ENCODE measurements at places on chromosomes 4 and X. TPM values are rescaled to one million over a fixed set of nuclear protein-coding genes. Genes with fewer than 3 reads are reported as not detected.

DNA sequence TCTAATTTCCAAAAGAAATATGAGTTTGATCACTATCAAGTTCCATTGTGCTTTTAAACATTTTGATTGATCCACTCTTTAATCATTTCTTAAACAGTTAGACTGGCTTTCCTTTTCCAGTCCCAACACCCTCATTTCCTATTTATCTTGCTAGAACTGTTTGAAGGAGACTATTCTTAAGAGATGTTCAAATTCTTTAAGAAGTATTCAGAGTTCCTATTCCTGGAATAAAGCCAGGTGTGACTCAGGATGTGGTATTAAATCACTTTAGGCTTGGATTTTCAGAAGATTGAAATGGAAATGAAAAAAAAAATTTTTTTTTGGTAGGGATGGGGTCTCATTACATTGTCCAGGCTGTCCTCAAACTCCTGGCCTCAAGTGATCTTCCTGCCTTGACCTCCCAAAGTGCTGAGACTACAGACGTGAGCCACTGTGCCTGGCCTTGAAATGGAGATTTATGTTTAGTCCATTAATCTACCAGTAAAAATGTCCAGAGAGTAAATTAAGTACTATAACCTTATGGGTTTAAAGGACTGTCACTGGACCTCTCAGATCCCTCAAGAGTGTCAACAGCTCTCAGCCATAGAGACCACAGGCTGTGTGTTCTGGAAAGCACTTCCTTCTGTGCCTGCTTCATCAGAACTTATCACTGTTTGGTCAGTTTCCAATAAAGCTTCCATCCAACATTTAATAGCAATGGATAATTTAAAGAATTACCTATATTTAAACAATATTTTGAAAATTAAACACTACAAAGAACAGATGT is 90.7 kb downstream of the CDS1 start:
- no peak for DNase-seq
- no peaks in the 10 kb centered on the region for H3K4me1 ChIP-seq
- H3K27ac ChIP-seq: no peak overlapping the region
- H3K36me3 ChIP-seq: no peaks in the 10 kb centered on the region
- no peaks in the 10 kb centered on the region for H3K27me3 ChIP-seq
- no peak overlapping the region for H3K4me3 ChIP-seq

GRCh38 chr4:7772711-7773385 is 166.8 kb downstream of the AFAP1 start:
- peaks cover 2% of the 10 kb centered on the region for H3K36me3 ChIP-seq
- no peak overlapping the region for H3K27ac ChIP-seq
- no peak for DNase-seq
- H3K4me1 ChIP-seq: peaks cover 23% of the 10 kb centered on the region
- no peaks in the 10 kb centered on the region for H3K27me3 ChIP-seq
- H3K4me3 ChIP-seq: no peak overlapping the region

PPP1R2C gene
- not detected for total RNA-seq

GLRA3 gene
- not detected for total RNA-seq

DNA sequence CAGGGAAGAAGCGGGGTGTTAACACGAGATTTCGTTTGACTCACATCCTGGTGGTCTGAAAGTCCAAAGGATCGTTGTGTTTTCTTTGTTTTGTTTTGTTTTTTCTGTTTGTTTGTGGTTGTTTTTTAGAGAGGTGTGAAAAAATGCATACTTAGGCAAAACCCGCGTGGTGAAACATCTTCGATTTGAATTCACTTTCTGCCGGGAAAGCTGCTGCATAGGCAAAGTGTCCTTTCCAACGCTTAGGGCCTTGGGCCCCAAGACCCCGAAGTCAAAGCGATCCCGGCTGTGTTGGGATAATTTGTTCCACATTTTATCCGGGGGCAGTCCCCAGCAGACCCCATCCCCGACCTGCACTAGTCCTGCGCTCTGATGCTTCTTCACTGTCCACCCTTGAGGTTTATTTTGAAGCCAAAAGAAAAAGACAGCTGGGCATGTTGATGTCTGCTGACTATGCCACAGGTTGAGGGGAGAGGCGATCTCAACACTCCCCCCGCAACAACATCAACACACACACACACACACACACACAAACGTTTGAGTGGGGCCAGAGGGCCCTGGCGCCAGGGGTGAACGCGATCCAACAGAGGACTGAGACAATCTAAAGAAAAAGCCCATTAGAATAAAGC is 2.0 kb downstream of the MSX1 start:
- no peak overlapping the region for H3K4me3 ChIP-seq
- no peak for DNase-seq
- peaks cover 2% of the 10 kb centered on the region for H3K36me3 ChIP-seq
- H3K27ac ChIP-seq: no peak overlapping the region
- H3K4me1 ChIP-seq: peaks cover 35% of the 10 kb centered on the region

- no peak overlapping the region for H3K27ac ChIP-seq
- H3K4me3 ChIP-seq: no peak overlapping the region
- DNase-seq: no peak
- H3K27me3 ChIP-seq: no peaks in the 10 kb centered on the region
- peaks cover 4% of the 10 kb centered on the region for H3K36me3 ChIP-seq
- no peaks in the 10 kb centered on the region for H3K4me1 ChIP-seq
These were observed 22.6 kb downstream of the HAUS3 start for GRCh38 chr4:2219233-2219760.

DNA sequence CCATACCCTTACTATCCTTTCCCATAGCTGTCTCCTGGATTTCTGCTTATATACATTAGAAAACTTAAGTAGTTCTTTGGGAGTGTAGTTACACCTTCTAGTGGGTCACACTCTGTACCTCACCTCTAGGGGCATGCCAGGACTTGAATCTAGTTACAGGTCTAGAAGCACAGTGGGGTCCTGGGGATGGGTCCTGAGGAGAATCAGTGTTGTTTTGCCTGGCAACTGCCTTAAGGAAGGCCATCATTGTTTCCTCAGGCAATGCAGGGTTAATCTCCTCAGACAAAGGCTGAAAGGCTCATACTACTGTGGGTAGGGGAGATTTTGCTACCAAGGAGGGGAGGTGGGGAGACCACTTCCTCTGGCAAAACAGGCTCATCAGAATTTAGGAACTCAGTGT is 750.3 kb downstream of the FAT4 start:
- DNase-seq: no peak
- H3K4me3 ChIP-seq: no peak overlapping the region
- no peak overlapping the region for H3K27ac ChIP-seq
- H3K36me3 ChIP-seq: no peaks in the 10 kb centered on the region

DNA sequence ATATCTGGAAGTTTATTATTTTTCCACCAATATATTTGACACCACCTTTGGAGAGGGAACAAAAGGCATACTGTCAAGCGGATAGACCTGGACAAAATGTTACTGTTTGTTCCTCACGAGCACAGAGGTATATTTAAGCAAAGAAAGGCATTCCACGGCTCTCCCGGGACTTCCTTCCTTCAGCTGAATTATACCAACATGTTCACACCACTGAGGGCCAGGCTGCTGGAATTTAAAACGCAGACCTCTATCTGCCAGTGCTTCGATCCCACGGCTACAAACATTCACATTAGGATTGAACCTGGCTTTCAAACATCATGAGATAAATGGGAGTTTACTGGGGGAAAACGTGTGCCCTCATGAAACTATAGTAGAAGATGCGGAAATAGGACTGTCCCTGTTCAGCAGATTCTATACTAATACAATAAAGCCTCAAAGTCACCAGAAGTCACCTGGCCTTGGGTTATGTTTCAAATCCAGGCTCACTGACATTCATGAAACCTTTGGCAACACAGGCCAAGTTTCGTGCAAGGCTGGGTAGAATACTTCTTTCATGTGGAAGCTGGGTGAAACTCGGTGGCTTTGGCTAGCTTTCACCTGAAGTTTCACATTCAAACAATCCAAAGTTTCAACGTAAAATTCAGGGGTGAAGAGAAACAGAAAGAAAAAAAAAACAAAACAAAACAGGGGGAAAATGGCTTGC is 39.5 kb downstream of the SORBS2 start:
- H3K36me3 ChIP-seq: no peaks in the 10 kb centered on the region
- H3K27me3 ChIP-seq: peaks cover 11% of the 10 kb centered on the region
- no peaks in the 10 kb centered on the region for H3K4me1 ChIP-seq
- H3K4me3 ChIP-seq: no peak overlapping the region

GRCh38 chr4:53098681-53099121 is 236.6 kb downstream of the RASL11B start:
- no peaks in the 10 kb centered on the region for H3K27me3 ChIP-seq
- H3K27ac ChIP-seq: no peak overlapping the region
- DNase-seq: no peak
- no peak overlapping the region for H3K4me3 ChIP-seq

GPR119 gene
- total RNA-seq: not detected

DNA sequence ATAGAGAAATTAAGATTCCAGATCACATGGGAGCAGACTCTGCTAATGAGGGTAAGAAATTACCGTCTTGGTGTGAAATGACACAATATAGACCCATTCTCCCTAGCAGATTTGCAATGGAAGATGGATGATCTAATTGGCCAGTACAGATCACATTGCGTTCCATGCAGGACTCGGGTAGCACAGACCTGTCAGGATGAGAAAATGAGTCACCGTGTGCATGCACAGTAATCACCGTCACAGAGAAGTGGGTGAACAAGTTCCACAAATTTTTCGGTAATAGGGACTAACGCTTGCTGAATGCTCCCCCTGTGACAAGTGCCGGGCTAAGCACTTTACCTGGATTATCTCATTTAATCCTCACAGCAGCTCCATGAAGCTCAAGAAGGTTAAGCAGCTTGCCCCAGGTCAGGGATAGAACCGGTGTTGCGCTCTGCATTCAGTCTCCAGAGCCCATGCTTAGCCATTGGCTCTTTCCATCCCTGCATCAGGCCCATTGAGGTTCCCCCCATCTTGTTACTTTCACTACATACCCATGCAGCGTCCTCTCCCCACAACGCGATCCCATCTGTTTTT is 375.6 kb downstream of the FBXW7 start:
- no peaks in the 10 kb centered on the region for H3K36me3 ChIP-seq
- no peak overlapping the region for H3K4me3 ChIP-seq
- no peak for DNase-seq
- H3K27me3 ChIP-seq: no peaks in the 10 kb centered on the region

GRCh38 chrX:153767674-153768055 is 3.6 kb downstream of the PLXNB3 start:
- H3K27ac ChIP-seq: no peak overlapping the region
- H3K36me3 ChIP-seq: no peaks in the 10 kb centered on the region

GRCh38 chrX:133676344-133677122 is 261.2 kb upstream of the GPC4 start:
- H3K4me3 ChIP-seq: no peak overlapping the region
- no peaks in the 10 kb centered on the region for H3K36me3 ChIP-seq
- H3K4me1 ChIP-seq: peaks cover 6% of the 10 kb centered on the region
- no peaks in the 10 kb centered on the region for H3K27me3 ChIP-seq
- DNase-seq: no peak
- H3K27ac ChIP-seq: no peak overlapping the region

FAM47A gene
- total RNA-seq: not detected

DNA sequence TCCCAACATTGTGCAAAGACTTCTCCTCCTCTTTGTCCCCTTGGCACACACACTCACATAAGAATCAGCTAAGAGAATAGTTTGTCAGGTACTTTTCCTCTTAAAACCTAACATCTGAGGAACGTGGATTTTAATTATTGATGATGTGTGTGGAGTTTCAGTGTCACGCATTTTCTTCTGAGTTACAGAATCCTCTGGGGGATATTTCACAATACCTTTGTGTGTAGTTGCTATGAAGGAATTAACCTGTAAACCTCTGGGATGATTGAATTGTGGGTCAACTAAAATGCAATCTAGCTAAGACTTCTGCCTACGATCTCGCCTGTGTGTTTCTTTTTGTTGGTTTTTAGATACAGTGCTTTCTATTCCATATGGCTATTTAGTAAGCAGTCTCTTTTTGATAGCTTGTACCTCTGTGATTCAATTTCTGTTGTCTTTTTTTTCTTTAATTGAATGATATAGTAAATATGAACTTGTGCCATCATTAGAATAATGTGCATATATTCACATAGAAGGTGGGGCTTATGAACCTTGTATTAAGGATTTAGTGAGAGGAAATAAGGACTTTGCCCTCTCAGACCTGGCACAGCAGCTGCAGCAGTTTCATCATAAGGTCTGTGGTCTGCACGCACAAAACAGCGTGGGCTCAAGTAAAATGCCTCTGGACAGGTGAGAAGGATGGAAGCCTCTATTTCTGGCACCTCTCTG is 99.2 kb downstream of the TSPAN7 start:
- H3K36me3 ChIP-seq: no peaks in the 10 kb centered on the region
- no peaks in the 10 kb centered on the region for H3K4me1 ChIP-seq
- no peak for DNase-seq
- H3K27ac ChIP-seq: no peak overlapping the region
- no peaks in the 10 kb centered on the region for H3K27me3 ChIP-seq

DNA sequence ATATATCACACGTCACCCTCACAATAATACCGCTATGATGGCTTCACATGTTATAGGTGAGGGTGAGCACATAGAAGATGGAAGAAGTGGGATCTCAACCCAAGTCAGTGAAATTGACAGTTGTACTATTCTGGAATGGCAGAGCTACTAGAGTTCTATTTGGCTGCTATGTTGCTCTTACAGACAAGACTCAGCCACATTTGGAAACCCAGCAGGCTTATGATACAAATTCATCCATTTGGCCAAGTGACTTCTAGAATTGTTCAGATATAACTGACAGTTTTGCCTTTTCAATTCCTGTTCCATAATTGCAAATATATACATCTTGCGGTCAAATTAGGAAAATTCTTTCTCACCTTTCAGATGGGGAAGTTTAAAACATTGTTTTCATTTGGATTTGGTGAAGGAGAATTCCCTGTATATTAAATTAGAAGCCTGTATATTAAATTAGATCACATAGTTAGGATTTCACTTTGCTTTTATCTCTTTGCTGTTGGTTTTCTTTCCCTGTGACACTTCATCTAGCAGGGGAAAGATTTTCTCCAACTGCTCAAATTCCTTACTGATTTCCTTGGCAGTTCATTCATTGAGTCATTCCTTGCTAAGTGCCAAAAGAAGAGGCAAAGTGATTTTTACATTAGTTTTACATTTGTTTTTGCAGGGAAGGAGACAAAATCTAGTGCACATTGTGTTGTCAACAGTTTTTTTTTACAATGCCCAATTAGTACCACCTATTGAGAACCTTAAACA is 120.6 kb upstream of the TBC1D9 start:
- no peak overlapping the region for H3K4me3 ChIP-seq
- no peak overlapping the region for H3K27ac ChIP-seq
- no peaks in the 10 kb centered on the region for H3K4me1 ChIP-seq
- no peaks in the 10 kb centered on the region for H3K27me3 ChIP-seq

GRCh38 chrX:131895807-131896206 is 127.3 kb upstream of the STK26 start:
- H3K27me3 ChIP-seq: no peaks in the 10 kb centered on the region
- DNase-seq: no peak
- no peaks in the 10 kb centered on the region for H3K36me3 ChIP-seq

- no peaks in the 10 kb centered on the region for H3K36me3 ChIP-seq
- H3K27ac ChIP-seq: no peak overlapping the region
- no peak overlapping the region for H3K4me3 ChIP-seq
- H3K27me3 ChIP-seq: no peaks in the 10 kb centered on the region
These were observed 502.6 kb upstream of the HS3ST1 start for GRCh38 chr4:11931266-11931820.

- DNase-seq: no peak
- H3K4me3 ChIP-seq: no peak overlapping the region
- H3K27me3 ChIP-seq: peaks cover 2% of the 10 kb centered on the region
- no peak overlapping the region for H3K27ac ChIP-seq
These were observed 225.3 kb upstream of the LNX1 start for GRCh38 chr4:53816561-53816960.

Data from activated CD8-positive, alpha-beta T cell treated with anti-CD3 and anti-CD28 coated beads for 36 hours (primary cell).